HFFc6 (cell line): ENCODE measurements at places on chromosomes 6 and 20.
A peak's percentile ranks its signal among the peaks of the same experiment; 100 is the strongest.

- no peak for DNase-seq
Measured at GRCh38 chr20:47487175-47487917, 14.3 kb upstream of the NCOA3 start.

- no peak for DNase-seq
Measured at GRCh38 chr6:52253494-52253893, 9.2 kb upstream of the IL17F start.

DNA sequence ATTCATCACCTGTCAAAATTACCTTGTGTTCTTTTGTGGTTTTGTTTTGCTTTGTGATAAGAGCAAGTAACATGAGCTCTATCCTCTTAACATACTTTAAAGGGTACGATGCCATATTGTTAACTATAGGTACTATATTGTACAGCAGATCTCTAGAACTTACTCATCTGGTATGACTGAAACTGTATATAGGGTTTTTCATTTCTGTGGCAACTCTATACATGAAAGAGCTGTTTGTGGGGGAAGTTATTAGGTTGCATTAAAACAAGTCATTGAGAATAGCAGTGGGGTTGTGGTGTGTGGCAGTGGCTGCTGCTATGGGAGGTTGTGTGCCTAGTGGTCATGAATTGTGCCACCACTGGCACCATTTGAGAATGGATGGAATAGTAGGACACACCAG, 268.4 kb downstream of the KCNQ5 start:
- DNase-seq: no peak

DNA sequence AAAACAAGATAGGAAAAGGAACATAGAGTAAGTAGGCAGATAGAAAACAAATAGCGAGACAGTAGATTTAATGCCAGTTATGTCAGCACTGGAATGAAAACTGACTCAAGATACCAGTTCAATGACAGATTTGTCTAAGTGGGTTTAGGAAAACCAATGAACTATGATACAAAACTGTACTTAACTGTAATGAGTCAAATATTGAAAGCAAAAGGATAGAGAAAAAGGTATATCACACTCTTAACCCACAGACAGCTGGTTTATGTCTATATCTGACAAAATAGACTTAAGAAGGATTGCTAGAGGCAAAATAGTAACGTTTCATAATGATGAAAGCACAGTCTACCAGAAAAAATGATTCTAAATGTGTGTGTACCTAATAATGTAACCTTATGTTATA, 38.2 kb downstream of the ATRN start:
- no peak for DNase-seq

DNA sequence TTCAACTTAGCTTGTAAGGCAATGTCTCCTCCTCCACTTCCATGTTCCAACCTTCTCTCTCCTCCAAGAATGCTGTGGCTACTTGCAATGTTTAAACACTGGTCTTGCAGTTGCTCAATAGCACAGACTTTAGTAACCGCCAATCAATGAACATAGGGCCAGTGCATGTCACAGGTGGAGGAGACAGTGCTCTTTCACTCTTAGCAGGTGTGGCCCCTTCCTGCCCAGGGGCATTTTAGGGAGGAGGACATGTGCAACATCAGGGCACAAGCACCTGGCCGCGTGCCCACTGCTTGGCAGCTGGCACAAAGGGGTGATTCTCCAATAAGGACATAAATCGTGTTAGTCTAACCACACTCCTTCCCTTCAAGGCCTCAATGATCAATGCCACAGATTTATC, 41.3 kb downstream of the ADGRF1 start:
- no peak for DNase-seq

DNA sequence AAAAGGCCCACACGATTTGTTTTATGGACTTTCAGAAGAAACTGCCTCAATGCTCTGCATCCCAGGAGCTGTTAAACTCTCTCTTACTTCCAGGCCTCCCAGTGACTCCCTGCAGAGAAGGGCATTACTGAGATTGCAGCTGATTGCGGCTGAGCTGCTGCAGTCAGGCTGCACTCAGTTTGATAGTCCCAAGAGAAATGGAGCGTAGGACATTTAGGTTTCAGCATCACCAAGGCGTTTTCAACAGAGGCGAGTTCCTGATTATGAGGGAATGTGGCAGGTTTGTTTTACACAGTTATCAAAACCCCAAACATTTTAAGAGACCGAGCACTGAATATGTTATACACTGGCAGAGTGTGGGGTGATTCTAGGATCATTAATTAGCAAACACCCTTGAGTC, 145.6 kb downstream of the TBX18 start:
- peak; percentile 26 for DNase-seq

DNA sequence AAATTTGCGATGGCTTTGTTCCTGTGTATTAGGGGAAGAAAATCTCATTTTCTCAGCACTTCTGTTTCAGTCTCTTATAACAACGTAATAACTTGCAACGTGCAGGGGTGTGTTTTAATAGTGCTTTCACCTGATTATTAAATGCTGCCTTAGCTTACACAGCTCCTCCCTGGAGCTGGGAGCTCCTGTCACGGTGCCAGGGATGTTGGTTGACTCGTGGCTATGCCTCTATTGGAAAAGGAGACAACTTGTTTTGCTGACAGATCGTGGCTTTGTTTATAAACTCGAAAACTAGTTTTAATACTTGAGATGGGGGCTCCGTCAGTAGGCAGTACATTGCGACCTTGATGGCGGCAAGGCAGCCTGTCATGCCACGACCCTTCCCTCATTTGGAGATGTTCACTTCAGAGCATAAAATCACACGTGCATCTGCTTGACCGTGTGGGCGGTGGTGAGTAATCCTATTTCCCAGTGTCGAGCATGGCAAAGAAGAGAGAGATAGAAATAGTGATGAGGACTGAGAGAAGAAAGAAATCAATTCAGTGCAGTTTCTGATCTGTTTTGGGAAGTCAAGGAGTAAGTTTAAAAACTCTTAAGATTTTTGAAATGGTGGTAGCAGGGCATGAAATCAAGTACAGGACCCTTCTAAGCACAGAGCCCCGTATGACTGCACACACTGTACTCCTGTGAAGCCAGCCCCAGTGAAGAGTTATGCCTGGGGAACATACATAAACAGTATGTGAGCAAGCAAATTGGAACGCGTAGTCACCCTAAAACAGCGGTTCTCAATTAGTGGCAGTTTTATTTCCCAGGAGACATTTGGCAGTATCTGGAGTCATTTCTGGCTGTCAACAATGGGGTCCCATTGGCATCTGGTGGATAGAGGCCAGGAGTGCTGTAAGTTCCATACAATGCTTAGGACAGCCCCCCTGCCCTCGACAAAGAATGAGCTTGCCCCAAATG, 147.2 kb downstream of the DOK5 start:
- DNase-seq: peak; percentile 9

DNA sequence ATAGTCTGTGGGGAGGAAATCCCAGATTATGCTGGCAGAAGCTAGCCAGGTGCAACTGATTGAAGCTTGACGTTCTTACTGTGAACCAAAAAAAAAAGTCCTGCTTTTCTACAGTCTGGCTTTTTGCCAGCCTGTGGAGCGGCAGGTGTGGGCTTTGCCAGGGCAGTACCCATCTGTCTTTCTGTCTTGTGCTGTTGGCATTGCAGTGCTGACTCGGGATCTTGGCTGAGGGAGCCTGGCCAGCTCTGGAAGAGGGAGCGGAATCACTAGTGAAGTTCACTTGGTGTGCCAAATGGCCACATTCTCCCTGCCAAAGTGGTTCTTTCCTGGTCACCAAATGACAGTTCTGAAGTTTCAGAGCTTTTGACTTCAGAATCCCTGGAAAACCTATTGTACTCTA, 5.0 kb downstream of the KIF3B start:
- no peak for DNase-seq
